Activated CD4-positive, alpha-beta T cell treated with anti-CD3 and anti-CD28 coated beads for 1 hour (primary cell): ENCODE measurements at places on chromosomes 16 and 17.

- DNase-seq: no peak
Observed at GRCh38 chr17:56601591-56601990, 8.1 kb downstream of the NOG start.

DNA sequence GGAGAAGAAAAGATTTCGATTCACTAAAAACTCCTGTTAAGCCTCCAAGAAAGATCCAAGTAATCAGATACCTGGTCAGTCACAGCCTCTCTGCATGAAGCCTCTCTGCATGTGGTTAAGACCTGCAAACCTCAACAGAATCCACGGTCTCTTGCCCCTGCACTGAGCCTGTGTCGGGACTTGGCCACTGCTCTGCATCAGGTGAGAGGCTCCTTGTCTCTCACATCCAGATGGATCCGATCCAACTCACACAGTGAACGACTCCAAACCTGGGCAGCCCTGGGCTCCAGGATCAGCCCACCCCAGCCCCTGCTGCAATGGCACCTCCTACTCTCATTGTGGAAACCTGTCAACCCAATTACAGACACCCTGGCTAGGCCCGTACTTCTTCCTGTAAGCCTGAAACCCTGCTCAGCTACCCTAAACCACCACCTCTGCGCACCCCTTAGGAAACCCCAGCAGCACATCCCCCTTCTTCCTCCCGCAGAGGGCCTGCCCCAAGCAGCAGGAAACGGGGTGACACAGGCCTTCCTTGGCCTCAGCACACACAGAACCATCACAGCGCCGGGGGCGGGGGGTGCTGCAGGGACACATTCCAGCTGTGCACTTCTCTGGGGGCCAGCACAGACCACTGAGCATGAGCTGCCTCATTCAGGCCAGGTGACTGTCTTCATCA is 129.5 kb downstream of the ANKRD11 start:
- peak; percentile 52 for DNase-seq

GRCh38 chr17:20930081-20930760 is 112.6 kb downstream of the USP22 start:
- DNase-seq: no peak

GRCh38 chr16:56525236-56525635 is 5.4 kb upstream of the BBS2 start:
- DNase-seq: no peak

DNA sequence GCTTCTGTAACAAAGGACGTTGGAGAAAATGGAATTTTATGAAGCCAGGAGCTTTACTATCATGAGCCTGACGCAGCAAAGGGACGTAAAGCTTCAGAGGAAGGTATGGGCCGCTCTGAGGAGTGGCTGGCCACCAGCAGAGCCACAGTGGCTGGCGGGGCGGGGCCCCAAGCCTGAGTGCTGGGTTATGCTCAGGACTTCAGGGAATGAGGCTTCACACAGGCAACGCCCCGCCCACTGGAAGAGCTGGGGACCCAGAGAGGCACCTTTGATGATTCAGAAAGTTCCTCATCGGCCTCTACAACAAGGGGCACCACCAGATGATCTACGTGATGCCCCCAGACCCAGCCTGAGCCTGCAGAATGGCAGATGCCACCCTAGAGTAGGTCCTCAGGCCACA is 8.8 kb downstream of the NOB1 start:
- no peak for DNase-seq

DNA sequence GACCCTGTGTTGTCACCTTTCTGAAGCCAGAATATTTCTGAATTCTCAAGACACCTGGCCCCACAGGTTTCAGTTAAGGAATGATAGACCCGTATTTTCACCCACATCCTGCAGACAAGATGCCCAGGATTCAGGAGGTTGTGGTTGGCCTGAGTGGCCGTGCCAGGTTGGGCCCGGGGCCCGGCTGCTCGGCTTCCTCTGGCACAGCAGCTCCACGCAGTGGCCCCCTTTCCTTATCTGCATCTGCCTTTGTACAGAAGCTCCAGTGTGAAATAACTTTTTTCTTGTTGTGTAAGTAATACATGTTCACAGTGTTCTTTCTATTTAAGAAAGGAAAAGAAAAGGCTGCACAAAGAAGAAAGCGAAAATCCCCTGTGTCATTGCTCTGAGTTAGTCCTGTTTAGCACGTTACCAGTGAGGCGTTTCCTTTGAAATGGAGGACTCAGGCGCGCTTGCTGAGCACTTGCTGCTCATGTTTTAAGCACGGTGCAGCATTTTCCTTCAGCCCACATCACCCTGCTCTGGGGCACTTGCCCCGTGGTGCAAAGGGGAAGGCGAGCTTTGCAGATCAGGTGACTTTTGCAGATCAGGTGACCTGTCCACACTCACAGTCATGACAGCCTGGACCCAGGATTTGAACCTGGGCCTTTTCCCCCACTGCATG is 12.8 kb downstream of the ZC3H18 start:
- DNase-seq: no peak

GRCh38 chr17:81733507-81734404 is 21.7 kb downstream of the SLC25A10 start:
- DNase-seq: peak; percentile 41

DNA sequence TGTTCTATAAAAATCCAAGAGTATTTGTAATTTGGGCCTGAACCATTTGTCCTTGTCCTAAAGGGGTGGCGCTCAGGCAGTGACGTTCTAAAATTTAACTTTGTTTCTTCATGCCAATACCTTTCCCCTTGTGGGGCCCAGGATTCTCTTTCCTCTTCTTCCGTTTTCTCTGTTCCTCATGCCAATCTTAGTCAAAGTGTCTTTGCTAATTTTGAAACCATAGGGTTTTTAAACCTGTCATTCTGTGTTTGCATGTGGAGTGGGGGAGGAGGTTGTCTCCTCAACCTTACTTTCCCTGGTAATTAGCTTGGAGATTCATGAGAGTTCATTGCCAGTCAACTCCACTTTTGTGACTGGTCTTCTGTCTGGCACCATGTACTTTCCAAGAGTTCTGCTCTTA is 337.1 kb downstream of the MAF start:
- DNase-seq: no peak

DNA sequence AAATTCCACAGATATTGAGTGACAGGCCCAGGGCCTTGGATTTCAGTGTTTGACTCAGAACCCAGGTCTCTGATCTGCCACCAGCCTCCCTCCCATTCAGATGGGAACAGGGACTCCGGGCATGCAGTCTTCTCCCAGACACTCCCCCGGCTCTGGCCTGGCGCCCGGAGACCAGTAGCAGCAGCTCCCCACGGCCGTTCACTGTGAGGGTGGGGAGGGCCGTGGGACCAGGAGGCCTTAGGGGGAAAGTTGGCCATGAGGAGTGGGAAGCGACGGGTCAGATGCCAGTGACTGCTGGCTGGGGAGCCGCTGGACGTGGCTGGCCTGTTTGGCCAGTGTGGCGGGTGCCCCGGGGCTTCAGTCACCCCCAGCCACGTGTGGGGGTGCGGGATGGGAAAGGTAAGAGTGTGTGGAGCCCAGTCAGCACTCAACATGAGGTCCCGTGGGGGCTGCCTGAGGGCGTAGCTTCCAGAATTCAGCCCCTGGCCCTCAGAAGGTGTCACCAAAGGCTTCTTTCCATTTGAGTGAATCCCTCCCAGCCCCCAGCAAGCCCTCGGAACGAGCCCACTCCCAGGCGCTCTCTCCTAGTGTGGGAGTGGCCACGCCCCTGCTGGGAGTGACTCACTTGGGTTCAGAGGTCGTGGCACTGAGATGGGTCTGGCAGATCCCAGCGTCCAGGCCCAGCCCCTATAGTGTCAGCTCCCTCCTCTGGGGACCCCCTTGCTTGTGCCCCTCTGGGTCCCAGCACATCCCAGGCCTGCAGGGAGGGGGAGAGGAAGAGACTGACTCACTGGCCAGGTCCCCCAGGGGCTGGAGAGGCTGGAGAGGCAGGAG is 309.4 kb downstream of the SEC14L1 start:
- no peak for DNase-seq

DNA sequence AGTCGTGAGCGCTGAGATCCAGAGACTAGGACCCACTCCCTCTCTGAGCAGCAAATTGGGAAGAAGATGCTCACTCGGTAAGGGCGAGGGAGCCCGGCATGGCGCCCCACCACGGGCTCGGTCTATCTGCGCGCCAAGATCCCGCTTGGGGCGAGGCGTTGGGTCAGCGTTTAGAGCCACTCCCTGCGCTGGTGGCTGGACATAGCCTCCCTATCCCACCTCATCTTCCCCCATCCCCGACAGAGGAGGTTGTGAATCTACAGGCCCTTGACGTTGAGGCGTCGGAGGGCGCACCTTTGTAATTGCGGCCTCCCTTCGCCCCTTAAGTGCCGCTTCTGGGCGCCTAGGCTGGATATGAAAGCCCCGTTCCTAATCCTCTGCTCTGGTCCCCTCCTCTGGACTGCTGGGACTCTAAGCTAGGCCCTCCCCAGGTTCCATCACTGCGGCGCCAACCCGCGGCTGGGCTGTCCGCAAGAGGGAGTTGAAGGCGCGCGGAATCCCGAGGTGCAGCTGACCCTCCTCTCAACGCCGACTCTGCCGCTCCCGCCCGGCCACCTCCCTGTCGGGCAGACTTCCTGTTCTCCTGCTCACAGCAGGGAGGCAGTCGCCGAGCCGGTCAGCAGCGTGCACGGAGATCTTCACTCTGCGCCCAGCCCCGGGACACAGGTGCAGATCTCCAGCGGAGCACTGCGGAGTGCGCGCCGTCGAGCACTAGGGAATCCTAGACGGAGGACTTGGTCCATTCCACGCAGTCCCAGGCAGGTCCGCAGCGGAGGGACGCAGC is 16.1 kb upstream of the HOXB9 start:
- DNase-seq: no peak

DNA sequence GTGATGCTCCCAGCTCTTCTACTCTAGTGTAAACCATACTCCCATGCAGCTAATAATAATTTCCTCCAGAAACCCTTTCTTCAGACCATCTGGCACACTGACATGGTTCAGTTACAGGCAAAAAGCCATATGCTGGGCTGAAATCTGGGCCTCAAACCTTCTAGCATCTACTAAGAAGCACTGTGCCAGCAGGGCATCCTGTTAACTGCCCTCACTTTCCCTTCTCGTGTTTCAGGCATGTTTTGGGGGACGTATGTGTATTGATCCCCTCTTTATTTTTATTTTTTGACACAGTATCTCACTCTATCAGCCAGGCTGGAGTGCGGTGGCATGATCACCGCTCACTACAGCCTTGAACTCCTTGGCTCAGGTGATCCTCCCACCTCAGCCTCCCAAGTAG is 33.3 kb downstream of the STAT5A start:
- DNase-seq: no peak

GRCh38 chr16:14456793-14457481 is 173.1 kb downstream of the PARN start:
- DNase-seq: no peak

GRCh38 chr16:17177959-17178905 is 292.5 kb downstream of the XYLT1 start:
- DNase-seq: no peak

- peak; percentile 56 for DNase-seq
Observed at GRCh38 chr17:57783338-57783742, 38.2 kb upstream of the CCDC182 start.

DNA sequence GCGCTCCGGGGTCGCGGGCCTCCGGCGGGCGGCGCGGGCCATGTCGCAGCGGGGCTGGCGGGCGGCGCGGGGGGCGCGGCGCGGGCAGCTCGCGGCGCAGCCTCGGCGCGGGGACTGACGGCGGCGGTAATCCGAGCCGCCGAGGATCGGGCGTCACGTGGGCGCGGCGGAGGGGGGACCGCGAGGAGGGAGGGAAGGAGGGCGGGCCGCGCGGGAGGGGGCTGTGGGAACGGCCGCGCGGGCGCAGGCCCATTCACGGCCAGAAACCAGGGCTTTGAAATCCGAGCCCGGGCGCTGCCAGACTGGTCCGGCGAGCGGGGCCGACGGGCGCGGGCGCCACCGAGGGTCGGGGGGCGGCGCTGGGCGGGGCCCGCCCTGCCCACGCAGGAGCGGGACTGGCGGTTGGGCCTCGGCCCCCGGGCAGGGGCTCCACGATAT is at the start of gene MTSS2:
TSS of gene MTSS2 (minus strand) at position 116 of the 438 bp plus-strand sequence. CDS start 262 bp downstream, outside the sequence.
- no peak for DNase-seq

DNA sequence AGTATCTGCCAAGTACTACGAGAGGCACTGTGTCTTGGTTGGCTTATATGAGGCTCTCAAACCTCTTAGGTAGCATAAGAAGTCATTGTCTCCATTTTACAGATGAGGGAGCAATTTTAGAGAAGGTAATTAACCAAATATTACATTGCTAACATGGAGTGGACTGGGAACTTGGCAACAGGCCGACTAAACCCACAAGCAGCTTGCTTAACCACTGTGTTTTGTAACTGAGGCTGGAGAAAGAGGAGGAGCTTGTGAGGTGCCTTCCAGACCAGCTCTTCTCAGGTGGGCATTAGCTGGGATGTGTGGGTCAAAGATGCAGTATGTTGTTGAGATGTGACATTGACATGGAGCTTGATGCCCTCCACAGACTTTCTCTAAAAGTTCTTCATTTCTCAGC is 835.6 kb upstream of the RBFOX1 start:
- DNase-seq: no peak

GRCh38 chr17:34571428-34572130 is 7.8 kb upstream of the TMEM132E start:
- no peak for DNase-seq

DNA sequence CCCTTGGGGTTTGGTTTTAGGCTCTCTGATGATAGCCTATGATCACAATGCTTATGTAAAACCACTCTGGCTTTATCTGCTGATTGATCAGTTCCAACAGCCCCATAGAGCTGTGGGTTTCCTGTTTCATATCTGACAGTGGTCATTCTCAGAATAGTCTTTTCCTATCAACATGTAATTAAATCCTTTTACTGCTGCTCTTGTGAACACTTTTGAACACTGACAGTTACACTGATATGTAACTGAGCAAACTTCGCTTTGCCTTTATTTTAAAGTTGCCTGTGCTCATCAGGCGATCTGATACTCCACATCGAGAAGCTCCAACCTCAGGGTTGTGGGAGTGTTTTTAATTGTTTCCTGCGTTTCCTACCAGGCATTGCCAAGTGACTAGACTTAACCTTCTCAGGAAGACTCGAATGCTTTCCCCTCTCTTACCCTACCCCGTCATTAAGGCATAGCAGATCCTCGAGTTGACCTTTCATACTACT is 17.3 kb upstream of the CLEC18B start:
- DNase-seq: no peak

- peak; percentile 79 for DNase-seq
Observed at GRCh38 chr17:82297280-82297713, 20.1 kb downstream of the CD7 start.

DNA sequence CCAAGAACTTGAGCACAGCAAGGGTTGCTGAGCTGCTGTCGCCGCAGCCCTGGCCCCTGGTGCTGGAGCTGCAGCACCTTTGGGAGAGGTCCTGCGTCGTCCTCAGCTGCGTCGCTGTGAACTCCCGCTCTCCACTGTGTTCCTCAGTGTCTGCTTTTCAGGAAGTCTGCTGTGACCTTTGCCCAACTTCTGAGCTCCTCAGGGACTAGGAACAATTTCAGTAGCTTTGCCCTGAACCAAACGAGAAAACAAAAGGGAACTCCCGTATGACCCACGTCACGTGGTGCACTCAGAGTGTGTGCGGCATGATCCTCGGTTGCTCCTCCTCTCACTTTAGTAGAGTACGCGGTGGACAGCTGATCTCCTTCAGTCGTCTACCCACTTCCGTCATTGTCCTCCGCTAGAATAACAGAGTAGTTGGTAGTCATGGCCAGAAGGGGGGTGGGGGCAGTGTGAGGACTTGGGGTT is 44.2 kb downstream of the WDR45B start:
- no peak for DNase-seq
